ENCODE measurements at places on chromosomes 13 and 19.

DNA sequence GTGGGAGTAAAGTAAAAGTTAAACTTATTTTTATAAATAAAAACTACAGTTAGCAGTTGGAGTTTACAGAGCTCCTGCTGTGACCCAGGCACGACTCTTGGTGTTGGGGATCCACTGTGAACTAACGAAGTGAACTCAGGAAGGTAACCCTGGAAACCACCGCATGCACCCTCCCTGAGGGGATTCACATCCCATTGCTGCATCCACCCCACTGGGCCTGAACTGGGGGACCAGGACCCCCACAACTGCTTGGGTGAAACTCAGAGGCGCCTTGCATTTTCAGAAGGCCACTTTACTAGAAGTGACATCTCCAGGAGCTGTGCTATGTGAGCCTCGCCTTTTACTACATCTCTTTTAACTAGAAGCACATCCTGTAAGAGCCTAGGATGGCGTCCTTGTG, 166.4 kb downstream of the TEX29 start:
- DNase-seq: no peak

GRCh38 chr13:71056581-71056980, 810.4 kb downstream of the DACH1 start:
- DNase-seq: no peak

DNA sequence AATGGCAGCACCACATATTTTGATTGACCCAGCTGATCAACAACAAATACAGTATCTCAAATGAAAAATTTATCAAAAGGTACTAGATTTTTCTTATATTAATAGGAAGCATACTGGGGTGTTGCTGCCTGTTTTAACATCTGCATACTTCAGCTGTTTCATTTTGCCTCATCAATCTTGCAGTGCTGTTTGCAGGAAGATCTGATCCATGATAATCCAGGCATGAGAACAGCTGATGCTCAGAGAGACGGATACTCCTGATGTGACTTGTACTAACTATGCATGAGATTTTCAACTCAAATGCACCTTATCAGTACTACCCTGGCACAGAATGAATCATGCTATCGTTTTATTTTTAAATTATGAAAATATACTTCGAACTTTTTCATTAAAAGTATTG, 2136.8 kb downstream of the PCDH9 start:
- no peak for DNase-seq

GRCh38 chr13:39910833-39911232, 255.4 kb downstream of the COG6 start:
- DNase-seq: no peak

GRCh38 chr13:110156301-110157049, 150.5 kb downstream of the COL4A1 start:
- peak; percentile 43 for DNase-seq

GRCh38 chr13:53001444-53002225, 27.0 kb upstream of the OLFM4 start:
- no peak for DNase-seq

GRCh38 chr13:39816936-39817335, 161.5 kb downstream of the COG6 start:
- DNase-seq: peak; percentile 1

DNA sequence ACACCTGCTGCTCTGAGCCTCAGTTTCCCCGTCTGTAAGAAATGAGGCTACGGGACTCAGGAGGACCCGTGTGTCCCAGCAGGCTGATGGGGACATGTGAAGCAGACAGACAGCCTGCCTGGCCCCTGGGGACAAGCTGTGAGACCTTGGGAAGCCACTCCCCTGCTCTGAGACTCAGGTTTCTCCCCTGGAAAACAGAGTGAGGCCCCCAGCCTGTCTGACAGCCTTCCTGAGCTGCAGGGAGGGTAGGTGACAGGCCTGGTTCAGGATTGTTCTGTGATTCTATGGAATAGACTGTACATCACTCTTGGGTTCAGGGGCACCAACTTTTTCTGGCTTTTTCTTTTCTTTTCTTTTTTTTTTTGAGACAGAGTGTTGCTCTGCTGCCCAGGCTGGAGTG, 2.9 kb upstream of the NTF4 start:
- no peak for DNase-seq

DNA sequence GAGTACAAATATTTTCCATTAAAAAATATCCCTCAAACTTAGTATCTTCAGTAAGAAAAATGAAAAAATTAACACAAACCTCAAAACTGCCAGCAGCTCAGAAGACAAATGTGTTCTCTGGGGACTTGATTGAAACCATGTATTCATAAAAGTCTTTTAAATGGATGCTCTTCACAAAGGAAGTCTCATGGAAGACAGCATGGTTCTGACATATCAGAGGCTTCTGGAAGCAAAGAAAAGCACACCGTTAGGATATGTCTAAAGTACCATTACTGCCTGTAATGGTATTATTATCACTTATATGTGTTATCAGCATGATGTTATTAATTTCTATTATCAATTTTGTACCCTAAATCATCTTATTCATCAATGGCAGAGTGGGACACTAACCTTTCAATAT, 302.8 kb downstream of the ENOX1 start:
- no peak for DNase-seq

DNA sequence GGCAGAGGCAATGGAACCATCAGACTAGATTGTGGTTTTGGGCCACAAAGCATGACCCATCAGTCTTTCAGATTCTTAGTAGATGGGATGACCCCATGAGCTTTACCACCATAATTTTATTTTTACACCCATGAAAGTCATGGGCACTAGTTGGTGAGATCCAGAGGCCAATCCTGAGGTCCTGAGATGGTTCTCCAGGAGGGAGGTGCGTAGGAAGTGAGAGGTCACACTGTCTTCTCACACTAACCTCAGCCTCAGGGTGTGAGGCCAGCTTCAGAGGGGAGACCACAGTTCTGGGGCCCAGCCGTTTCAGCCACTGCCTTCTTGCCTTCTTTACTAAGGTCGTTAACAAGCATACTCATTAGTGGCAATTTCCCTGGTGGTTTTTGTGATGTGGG, 106.4 kb downstream of the AKAP11 start:
- no peak for DNase-seq

GRCh38 chr19:17943274-17944221, 10.7 kb downstream of the CCDC124 start:
- DNase-seq: no peak

- peak; percentile 73 for DNase-seq
Measured at GRCh38 chr13:73138638-73139491, 80.1 kb downstream of the KLF5 start.

GRCh38 chr13:60093425-60094019, 70.2 kb downstream of the DIAPH3 start:
- no peak for DNase-seq

GRCh38 chr13:61149331-61149730, 266.3 kb downstream of the PCDH20 start:
- DNase-seq: no peak

DNA sequence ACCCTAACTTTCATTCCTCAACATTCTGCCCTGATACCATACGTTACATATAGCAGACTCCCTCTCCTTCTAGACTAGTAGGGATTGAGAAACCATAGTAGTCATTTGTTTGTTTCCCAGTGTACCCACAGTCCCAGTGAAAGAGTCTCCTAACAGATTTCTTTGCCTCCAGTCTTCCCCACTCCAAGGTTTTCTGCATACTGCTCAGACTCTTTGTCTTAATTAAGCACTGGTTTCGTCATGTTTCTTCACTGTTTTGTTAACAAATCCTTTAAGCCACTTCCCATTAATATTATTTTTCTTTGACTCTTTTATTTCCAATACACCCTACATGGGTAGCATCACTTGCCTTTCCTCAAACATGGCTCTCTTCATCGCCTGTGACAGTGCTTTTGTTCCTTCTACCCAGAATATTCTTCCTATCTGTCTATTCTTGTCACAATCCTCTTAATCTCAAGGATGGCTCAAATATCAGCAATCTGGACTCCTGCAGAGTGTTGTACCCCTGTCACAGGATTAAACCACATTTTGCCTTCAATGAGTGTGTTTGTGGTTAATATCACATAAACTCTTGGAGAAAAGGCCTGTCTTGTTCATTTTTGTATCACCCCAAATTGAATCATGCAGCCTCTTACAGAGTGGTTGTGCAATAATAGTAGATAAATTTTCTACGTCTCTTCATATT, 92.7 kb upstream of the KLF12 start:
- DNase-seq: no peak

DNA sequence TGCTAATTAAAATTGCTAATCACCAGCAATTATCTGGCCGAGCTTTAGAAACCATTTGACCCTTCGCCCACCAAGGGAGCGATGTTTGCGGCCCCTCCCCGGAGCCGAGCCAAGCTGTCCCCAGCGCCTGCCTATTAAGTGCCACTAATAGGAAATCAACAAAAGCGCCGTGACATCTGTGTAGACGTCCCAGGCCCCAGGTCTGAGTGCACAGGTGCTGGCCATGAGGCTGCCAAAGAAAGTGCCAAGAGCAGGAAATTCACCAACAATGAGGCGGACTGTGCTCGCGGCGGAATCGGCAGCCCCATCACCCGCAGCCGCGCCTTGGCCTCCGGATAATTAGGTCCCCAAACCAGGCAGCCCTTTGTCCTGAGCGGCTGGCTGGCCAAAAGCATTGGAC, 44.5 kb upstream of the SPACA7 start:
- DNase-seq: no peak

DNA sequence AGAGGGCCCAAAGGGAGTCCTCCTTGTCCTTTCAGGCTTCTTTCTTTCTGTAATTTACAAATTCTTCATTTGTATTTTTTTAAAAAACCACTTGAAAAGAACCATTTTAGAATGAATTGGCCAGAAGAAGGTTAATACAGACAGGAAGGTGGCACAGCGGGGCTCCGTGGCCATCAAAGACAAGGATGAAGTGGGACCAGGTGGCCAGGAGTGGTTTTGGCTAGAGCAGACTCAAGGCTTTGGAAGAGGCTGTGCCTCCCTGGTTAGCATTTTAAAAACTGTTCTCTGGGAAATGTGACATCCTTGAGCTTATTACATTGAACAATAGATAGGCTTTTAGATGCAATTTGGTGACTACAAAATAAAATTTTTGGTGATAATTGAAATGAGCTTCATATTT, 48.4 kb downstream of the ATP8A2 start:
- no peak for DNase-seq

Data from mesenchymal stem cell (in vitro differentiated cells and primary cell).